ENCODE measurements at places on chromosomes 4 and X.

DNA sequence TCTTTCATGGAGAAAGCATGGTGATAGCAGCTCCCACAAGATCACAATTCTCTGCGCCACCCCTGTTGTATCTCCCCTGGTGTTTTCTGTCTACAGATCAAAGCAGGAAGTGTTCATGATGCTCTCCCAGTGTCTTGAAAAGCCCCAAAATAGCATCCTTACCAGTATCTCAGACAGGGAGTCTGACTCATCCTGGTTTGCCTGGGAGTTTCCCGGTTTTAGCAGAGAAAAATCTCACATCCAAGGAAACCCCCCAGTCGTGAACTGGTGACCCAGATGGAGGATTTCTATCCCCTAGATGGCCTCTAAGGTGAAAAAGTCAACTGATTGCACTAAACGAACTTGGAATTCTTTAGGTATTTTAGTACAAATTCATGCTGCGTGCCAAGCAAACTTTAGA lies 64.3 kb upstream of the NR0B1 start:
- no peak for DNase-seq

DNA sequence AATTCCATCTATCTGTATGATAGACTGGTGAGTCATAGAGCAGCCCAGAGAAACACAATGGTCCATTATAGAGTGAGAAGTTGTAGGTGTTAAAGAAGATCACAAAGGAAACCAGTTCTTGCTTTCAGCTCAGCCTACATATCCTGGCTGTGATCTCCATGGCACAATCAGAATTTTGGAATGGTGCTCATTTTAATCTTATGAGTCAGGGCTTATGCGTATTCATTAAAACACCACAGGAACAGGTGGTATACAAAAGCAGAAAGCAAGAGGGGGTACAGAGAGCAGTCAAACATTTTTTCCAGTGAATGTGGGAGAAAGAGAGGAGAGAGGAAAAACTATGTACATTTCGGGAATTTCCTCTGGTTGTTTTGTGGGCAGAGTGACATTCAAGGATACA lies 126.9 kb downstream of the MFAP3L start:
- no peak for DNase-seq

- peak; percentile 7 for DNase-seq
These were observed 46.9 kb upstream of the TAB3 start for GRCh38 chrX:30935985-30936384.

GRCh38 chrX:119427024-119427794 lies 28.1 kb downstream of the SLC25A43 start:
- no peak for DNase-seq

DNA sequence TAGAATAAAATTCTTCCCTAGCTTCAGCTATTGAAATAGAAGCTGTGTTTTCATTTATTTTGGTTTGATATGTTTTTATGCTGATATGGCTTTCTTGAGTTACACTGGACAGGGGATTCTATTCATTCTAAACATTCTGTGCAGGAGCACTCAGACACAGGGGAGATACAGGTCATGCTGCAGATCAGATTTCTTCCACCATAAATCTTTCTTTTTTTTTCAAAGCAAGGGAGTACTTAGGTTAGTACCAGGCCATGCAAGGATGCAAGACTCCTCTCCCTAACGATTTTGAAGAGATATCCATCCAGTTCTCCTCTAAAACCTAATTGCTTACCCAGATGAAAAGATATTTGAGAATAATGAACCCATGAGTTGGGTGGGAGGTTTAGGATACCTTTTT lies 21.4 kb downstream of the ETDC start:
- no peak for DNase-seq

DNA sequence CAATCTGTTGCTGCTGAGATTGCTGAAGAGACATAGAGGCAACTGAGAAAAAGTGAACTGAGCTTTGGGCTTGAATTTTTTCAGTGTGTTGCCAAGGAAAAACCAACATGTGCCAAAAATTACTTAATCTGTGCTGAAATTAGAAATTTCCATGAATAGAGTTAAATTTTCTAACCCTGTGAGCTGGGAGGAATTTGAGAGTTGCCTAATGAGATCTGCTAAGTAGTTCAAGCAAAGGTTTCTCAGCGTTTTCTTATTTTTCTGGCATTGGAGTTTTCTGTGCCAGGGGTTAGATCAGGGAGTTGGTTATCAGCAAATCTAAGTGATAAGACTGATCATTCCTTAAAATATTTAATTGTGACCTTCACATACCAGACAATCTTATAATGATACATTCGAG lies 457.5 kb upstream of the GNPDA2 start:
- no peak for DNase-seq

DNA sequence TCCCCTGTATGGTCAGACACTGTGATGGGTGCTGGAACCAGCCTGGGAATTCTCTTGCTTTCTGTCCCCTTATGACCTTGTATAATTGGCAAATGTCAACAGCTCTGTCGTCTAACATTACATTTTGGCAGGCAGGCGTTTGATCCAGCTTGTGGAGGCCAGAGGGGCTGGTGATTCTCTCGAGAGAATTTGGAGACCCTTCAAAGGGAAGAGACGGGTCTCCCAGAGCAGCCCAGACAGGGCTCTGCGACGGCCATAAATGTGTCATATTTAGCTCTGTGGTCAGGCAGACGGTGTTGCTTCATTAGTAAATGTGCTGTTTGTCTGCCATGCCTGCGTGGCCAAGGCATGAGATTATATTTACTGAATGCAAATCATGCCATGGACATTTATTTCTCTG lies 68.7 kb downstream of the SORCS2 start:
- no peak for DNase-seq

DNA sequence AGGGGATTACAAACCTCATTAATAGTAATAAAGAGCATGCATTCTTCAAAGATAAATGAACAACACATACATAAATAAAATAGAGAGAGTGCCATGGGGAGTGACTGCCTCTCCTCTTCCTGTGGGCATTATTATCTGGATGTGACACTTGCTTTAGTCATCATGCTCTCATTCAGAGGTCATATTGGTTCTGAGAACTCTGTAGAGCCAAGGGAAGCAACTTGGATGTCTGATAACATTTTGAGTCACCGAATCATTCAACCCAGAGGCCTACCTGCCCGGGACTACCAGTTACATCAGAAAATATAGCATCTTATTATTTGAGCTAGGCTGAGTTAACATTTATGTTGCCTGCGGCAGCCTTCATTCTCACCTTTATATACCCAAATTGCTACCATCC lies 489.5 kb downstream of the STIM2 start:
- DNase-seq: no peak

GRCh38 chr4:153936121-153936520 lies 147.2 kb upstream of the SFRP2 start:
- no peak for DNase-seq

- DNase-seq: no peak
These were observed 48.8 kb downstream of the BMX start for GRCh38 chrX:15549189-15550012.

DNA sequence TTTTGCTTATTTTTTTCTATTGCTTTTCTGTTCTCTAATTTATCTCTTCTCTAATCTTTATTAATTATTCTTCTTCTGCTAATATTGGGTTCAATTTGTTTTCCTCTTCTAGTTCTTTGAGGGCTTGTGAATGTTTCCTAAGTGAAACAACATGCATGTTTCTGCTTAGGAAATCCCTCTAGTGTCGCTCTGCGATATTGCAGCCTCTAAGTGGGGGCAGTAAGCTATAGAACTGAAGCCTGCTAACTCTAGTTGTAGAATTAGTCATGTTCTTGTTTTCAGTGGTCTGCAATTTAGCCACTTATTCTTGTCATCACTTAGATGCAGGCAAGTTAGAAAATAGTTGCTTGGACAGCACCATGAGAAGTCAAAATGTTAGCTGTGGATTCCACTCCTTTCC lies 222.6 kb downstream of the SPIN4 start:
- DNase-seq: no peak

GRCh38 chrX:130741584-130741983 lies 161.4 kb downstream of the ENOX2 start:
- no peak for DNase-seq

DNA sequence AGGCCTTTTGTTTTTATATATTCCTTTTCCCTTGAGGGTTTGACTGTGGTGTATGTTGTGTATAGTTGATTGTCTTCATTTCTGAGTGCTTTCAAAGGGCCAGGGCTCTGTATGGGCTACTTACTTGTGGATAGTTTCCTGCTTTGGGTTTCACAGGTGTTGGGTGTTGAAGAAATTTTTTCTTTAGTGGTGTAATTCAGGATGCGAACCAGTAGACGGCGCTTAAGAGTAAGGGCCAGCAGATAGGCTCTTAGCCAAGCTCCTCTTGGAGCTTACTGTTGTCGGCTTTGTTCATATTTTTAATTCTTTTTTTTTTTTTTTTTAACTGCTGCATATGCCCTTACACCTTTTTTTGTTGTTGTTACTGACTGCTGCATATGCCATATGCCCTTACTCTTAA lies 276.3 kb upstream of the GALNT7 start:
- no peak for DNase-seq

- no peak for DNase-seq
These were observed 323.8 kb downstream of the FBXW7 start for GRCh38 chr4:152211936-152212653.

DNA sequence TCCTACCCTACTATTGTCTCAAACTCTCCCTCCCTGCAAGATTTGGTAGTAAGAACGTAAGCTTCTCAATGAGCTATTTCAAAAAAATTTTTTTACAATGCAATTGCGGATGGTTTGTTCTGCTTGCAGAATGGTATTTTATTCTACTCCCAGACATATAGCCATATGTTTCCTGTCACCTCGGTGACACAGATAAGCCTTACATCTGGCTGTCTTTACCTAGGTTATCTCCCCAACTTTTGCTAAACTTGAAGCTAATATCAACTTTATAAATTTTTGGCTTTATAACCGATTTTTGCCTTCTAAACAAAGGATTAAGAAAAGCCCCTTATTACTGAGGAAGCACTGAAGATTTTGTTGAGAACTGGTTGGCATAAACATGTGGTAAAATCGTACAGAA lies 331.5 kb downstream of the TENM3 start:
- no peak for DNase-seq

GRCh38 chr4:137474711-137475301 lies 57.5 kb downstream of the PCDH18 start:
- no peak for DNase-seq

- no peak for DNase-seq
These were observed 56.4 kb upstream of the NWD2 start for GRCh38 chr4:37188100-37188499.

GRCh38 chr4:6907658-6908191 lies 1.9 kb upstream of the TBC1D14 start:
- no peak for DNase-seq

- DNase-seq: no peak
These were observed 20.9 kb downstream of the RGS12 start for GRCh38 chr4:3313556-3314228.

DNA sequence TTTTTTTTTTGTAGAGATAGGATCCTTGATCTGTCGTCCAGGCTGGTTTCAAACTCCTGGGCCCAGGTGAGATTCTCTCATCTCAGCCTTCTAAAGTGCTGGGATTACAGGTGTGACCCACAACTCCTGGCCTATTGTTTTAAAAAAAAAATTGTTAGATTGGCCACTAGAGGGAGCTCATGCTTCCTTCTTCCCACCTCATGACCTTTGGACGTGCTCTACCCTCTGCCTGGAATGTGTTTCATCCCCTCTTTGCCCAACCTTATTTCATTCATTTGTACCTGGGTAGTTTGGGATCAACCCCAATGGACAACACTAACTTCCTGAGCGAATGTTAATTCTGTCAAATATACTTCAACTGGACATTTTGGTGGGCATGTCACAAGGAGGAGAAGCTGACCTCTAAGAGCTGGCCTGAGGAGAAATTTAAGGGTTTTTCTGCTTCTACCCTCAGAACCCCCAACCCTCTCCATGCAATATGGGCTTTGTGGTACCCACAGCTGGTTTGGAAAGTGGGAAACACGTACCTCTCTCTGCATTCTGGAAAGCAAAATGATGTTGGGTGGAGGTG lies 6.4 kb downstream of the PPEF2 start:
- no peak for DNase-seq

- DNase-seq: no peak
These were observed 43.6 kb downstream of the TLR10 start for GRCh38 chr4:38738940-38739803.

DNA sequence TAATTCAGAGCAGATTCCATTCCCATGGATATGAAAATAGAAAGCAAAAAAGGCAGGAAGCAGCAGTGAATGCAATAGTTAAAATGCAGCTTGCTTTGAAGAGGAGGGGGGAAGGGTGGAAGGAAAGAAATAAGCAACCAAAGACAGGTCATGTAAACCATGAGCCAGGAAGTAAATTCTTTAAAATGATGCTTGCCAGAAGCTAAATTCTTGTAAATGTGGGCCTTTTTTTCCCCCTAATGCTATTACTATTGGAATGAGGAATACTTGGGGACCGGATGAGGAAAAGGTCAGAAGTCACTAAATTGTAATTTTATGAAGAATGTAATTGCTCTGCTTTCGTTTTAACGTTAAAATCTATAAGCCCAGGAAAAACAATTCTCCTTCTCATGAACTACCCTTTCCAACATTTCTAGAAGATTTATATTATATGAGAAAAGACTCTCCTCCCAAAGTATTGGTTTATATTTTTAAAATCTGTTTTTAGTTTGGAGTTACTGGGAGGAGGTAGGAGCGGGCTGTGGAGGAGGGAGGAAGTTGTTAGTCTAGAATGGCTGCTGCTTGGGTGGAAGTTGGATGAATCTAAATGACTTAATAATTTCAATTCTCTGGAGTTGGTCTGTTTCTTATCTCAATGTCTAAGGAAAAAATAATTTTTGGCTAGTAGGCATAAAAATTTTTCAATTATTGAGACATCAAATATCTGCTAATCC lies 77.6 kb upstream of the PCDH18 start:
- DNase-seq: peak; percentile 42

- DNase-seq: peak; percentile 41
These were observed 58.1 kb upstream of the ADRA2C start for GRCh38 chr4:3708103-3708510.

- no peak for DNase-seq
These were observed 28.2 kb downstream of the TMEM154 start for GRCh38 chr4:152651473-152652060.

DNA sequence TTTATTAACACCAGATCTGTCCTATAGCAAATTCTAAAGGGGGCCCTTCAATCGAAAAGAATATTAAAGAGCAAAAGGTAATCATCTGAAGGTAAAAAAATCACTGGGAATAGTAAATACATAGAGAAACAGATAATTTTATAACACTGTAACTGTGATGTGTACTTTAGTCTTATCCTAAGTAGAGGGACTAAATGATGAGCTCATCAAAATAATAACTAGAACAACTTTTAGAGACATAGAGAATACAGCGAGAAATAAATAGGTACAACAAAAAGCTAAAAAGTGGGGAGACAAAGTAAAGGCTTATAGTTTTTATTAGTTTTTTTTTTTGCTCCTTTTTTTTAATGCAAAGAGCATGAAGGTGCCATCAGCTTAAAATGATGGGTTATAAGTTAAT lies 17.3 kb upstream of the CT83 start:
- DNase-seq: no peak
